Stimulated activated CD4-positive, alpha-beta T cell treated with anti-CD3 and anti-CD28 coated beads, TNF-alpha, amount 100 ng/mL, for 1 hour (primary cell): ENCODE measurements at places on chromosomes 13 and 19.
A peak's percentile ranks its signal among the peaks of the same experiment; 100 is the strongest.

- no peak for DNase-seq
Measured at GRCh38 chr13:34720618-34721017, 221.5 kb upstream of the NBEA start.

GRCh38 chr19:46954993-46955812 is 64.4 kb upstream of the NPAS1 start:
- DNase-seq, result no peak

- DNase-seq, result no peak
Measured at GRCh38 chr19:50383001-50383851, 921 bp upstream of the POLD1 start.

- DNase-seq, result no peak
Measured at GRCh38 chr19:13149628-13150186, 468 bp downstream of the STX10 start.

GRCh38 chr13:105272660-105273631 is 1262.5 kb downstream of the EFNB2 start:
- no peak for DNase-seq

DNA sequence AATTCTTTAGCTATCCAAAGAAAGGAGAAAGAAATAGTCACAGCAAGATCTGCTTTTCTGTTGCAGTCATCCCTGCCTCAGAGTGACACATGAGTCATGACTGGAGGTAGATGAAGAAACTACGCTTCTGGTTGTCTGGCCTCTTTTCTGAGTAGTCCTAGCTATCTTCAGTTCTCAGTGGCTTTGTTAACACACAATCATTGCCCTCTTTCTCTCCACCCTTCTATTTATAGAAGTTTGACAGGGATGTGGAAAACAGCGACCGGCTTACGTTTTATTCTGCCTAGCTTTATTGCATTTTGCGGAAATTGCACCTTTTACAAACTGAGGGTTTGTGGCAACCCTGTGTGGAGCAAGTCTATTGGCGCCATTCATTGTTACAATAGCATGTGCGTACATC is 26.7 kb downstream of the SPATA13 start:
- DNase-seq, result no peak

- no peak for DNase-seq
Measured at GRCh38 chr19:33424181-33424580, 50.7 kb downstream of the CEBPG start.

- DNase-seq, result no peak
Measured at GRCh38 chr19:53580871-53581835, 43.2 kb downstream of the ZNF331 start.

DNA sequence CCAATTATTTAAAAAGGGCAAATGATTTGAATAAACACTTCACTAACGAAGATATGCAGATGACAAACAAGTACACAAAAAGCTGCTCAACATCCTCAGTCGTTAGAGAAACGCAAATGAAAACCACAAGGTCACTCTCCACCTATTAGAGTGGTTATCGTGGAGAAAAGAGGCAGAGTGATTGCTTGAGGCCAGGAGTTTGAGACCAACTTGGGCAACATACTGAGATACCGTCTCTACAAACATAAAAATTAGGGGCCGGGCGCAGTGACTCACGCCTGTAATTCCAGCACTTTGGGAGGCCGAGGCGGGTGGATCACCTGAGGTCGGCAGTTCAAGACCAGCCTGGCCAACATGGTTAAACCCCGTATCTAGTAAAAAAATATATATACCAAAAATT is 27.2 kb downstream of the BLOC1S3 start:
- DNase-seq, result no peak

GRCh38 chr13:109738298-109738746 is 48.1 kb downstream of the IRS2 start:
- DNase-seq, result no peak

- peak; percentile 94 for DNase-seq
Measured at GRCh38 chr19:35066691-35067563, 25.4 kb downstream of the HPN start.

DNA sequence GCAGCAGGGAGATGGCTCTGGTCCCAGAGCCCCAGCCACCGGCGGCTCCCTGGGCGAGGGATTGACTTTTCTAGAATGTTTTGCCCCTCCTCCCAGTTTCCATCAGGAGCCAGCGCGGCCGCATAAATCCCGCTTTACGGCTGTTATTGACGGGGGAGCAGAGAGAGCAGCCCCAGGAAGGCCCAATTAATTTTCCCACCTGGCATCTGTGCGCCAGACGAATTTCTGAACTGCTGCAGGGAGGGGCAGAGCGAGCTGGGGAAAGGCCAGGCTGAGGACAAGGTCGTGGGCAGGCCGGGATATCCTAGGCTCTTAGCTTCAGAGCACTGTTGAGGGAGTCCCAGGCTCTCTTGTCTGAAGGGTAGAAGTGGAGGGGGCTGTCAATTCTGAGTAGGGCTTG is 24.7 kb downstream of the ZNRF4 start:
- no peak for DNase-seq

- no peak for DNase-seq
Measured at GRCh38 chr13:31327182-31327860, 127.5 kb downstream of the B3GLCT start.

DNA sequence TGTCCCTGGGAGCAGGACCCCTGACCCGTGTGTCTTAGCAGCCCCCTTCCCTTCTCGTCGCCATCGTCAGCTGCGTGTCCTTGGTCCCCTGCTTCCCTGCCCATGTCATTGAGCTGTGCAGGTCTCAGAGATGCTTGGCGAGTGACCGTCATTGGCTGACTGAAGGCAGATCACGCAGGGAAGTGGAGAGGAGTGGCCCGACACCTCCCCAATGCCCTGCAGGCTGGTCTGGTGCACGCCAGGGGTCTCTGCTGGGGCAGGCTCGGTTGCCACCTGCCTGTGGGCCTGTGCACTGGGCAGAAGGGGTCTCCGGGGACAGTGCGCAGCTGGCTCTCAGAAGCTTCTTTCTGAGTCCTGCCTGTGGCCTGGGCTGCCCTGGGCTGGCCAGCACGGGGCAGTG is 6.2 kb downstream of the GNA11 start:
- no peak for DNase-seq

DNA sequence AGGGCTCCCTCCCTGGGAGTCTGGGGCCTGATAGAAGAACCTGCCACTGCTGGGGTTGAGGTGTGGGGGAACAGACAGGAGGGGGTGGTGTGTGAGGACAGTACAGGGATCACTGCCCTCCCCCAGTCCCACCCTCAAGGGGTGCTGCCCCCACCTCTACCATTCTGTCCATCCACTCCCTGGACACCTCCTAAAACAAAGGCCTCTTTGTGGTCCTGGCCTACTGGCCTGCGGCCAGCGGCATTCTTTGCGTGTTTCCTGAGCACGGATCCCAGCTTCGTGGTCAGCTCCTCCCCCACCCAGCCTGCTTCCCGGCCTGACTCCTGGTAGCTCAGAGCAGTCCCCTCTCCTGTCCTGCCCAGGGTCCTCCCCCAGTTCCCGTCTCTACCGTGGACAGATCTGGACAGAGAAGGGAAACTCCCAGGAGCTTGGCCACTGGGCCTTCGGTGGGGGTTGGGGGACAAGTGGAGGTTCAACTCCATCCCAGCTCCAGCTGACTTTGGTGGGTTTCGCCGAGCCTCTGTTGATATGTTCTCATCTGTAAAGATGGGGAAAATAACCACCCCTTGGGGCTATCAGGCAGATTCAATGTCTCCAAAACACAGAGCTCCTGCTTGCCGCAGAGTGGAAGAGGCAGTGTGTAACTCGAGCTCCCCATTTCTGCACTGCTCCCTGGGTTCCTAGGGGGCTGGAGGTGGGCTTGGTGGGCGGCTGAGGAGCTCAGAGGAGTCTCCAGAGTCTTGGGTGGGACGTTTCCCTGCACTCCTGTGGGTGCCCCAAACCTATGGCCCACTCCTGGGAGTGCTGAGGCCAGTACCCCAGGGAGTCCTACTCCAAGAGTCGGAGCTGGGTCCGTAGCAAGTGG is 48.7 kb downstream of the LYL1 start:
- no peak for DNase-seq

DNA sequence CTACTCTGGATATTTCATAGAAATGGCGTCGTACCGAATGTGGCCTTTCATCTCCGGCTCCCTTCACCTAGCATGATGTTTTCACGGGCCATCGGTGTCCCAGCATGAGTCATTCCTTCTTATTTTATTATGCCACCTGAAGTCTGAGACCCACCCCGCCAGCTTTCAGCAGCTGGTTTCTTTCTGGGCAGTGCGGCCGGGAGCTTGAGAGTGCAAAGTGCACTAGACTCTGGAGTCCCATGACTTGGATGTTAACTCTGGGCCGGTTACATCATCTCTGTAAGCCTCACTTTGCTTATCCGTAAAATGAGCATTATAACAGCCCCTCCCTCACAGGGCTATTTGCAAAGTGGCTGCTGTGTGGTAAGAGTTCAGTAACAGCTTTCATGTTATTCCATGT is 5.8 kb upstream of the KMT5C start:
- DNase-seq, result no peak

DNA sequence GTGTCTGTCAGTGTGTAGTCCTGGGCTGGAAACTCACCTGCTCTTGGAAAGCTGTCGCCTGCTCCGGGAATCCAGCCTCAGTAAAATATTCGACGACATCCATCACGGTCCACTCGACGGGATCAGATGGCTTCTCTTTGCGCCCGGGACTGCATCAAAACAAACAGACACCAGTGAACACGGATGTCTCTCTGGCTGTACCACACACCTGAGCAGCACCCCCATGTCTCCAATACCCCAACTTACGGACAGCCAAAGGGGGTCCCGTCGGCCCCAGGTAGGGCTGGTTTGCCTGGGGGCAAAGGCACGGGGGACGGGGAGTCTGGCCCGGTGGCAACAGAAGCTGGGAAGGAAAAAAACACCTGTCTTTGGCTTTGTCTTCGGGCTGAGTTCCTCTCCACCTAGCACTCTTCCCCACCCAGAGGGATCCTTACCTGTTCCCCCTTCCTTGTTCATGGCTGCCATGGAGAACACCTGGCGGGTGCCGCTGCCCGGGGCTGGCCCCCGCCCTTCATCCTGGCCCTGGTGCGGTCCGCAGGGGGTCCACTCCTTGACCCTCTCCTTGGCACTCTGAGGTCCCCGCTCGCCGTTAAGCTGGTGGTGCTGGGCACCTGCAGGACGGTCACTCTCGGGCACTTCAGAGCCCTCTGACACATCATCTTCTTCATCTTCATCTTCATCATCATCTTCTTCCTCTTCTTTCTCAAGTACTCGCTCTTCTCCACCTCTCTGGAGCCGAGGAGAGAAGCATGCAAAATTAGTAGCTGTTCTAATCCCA is 1.7 kb downstream of the SAMD1 start:
- no peak for DNase-seq

DNA sequence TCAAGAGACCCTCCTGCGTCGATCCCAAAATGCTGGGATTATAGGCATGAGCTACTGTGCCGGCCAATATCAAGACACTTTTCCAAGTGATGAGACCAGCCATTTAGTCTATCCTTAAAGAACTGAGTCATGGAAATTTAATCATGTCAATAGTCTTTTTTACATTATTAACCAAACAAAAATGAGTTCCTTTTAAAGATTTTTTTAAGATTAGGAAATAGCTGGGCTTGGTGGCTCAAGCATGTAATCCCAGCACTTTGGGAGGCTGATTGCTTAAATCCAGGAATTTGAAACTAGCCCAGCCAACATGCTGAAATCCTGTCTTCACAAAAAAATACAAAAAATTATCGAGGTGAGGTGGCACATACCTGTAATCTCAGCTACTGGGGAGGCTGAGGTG is 16.7 kb upstream of the ZNF564 start:
- no peak for DNase-seq

DNA sequence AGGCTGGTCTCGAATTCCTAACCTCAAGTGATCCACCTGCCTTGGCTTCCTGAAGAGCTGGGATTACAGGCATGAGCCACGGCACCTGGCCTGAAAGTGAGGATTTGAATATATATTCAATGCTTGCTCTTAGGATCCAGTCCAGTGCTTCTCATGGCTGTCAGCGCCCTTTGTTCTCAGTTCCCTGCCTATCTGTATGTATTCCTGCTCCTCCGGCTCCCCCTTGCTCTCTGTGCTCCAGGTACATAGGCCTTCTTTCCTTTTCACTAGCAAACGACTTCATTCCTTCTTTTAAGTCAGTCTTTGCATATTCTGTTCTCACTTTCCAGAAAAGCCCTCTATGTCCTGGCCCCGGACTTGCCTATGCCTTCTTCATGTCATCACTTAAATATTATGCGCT is 232.8 kb downstream of the DACH1 start:
- DNase-seq, result no peak

DNA sequence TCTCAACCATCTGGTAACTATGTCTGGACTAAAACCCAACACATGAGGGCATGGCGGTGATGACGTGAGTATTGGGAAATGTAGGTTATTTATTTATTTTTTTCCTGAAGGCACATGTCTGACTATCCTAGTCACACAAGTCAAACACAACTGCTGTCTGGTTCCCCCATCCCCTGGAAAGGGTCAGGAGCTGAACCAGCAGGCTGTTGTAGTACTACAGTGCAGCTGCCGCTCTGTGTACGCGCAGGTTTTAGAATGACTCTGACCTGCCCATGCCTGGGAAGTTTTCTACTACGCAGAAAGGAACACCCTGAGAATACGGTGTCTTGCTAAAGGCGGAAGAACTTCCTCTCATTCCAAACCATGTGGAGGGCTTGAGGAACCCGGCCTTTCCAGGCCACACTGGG is 1.2 kb downstream of the SLC7A1 start:
- no peak for DNase-seq

GRCh38 chr13:110641055-110642015 is 26.0 kb downstream of the NAXD start:
- no peak for DNase-seq

- DNase-seq, result no peak
Measured at GRCh38 chr13:30487075-30487470, 21.3 kb upstream of the HMGB1 start.
